ENCODE measurements at places on chromosomes 3 and 15.

DNA sequence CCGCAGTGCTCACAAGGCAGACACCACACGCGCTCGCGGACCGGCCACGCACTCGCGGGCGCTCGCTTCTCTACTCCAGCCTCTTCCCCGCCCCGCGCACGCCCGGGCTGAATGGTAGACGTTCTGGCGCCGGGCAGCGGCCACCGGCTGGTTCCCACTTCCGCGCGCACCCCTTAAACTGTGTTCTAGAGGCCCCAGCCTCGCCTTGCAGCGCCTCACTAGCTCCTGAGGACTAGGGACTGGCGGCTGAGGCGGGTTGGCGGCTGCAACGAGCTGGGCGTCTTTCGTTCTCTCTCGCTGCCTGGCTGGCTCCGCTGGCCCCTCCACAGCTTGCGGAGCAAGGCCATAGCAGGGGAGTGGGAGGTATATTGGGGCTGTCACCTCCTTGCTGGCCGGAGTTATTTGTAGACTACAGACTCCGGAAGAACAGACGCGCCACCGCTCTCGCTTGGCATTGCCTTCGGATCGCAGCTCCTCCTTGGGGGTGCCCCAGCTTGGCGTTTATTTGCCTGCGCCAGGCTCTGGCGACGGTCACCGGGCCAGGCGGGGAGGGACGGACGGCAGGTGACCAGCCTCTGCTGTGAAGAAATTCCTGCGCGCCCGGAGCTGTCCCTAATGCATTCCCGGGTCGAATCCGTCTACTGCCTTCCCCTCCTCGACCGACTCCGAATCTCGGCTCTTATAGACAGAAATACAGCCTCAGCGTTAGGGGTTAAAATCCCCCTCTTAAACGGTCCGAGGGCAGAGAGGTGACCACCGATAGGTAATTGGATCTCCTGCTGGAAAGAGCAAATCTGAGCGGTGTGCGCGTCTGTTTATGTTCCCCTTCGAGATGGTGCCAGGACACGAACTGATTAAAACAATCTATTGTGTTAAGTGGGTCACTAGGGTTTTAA, 1.3 kb downstream of the GREM1 start:
- no peak for DNase-seq

DNA sequence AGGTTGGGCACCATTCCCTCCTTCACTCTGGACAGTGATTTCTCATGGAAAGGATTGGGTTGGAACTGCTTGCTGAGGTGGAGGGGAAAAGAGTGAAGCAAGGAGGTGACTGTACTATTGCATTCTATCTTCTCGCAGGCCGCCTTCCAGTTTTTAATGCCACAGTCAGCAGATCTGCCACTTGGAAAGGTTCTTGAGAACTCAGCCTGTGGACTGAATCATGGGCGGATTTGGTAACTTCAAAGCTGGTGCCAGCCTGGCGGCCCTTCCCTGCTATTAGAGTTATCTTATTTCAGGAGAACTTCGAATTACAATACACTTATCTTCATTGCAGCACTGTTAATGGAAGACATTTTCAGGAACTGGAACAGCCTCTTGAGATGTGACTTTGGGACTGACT, 23.1 kb upstream of the SLC28A2 start:
- DNase-seq, result no peak

DNA sequence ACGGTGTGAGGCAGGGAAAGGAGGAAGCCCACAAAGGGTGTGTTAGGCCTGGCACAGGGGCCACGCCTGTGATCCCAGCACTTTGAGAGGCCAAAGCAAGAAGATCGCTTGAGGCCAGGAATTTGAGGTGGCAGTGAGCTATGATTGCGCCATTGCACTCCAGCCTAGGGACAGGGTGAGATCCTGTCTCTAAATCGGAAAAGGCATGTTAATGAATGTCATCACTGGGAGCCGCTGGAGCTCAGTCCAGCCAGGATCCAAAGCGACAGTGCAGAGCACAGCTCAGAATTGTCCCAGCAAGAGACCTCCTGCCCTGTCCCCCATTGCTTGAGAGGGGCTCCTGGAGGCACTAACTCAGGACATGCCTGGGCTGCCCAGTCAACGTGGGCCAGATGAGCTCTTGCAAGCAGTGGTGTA, 15.0 kb upstream of the FBLN2 start:
- DNase-seq, result no peak

DNA sequence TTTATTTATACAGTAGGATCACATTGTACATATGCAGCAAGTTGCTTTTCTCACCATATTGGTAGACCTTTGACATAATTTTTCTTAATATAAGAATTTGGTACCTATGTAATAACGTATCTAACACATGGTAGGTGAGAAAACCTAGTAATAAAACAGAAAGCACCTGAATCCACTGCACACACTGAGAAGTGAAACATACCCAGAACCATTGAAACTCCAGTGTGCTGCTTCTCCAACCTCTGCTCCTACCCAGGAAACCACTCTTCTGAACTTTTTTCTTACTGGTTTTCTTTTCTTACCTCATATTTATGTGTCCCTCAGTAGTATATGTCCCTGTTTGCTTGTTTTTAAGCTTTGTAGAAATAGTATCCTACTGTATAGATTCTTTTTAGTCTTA, 293.0 kb downstream of the UBE2E2 start:
- DNase-seq, result no peak

- no peak for DNase-seq
Observed at GRCh38 chr3:35498506-35499210, 140.7 kb upstream of the ARPP21 start.

DNA sequence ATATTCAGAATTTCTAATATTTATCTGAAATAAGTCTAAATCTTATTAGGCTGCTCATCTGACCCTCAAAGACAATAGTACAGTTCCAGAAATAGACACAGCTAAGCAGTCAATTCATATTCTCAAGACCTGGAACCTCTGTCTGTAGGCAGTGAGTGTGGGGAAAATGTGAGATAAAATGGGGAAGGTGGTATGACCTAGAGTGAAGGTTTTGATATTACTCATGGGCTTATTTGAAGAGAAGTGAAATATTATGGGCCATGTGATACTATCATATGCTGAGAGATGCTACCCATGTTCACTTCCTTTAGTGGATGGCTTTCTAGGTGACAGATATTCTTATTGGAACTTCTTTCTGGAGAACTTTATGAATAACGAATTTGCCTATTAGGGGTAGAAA, 33.5 kb downstream of the TGFBR2 start:
- no peak for DNase-seq

DNA sequence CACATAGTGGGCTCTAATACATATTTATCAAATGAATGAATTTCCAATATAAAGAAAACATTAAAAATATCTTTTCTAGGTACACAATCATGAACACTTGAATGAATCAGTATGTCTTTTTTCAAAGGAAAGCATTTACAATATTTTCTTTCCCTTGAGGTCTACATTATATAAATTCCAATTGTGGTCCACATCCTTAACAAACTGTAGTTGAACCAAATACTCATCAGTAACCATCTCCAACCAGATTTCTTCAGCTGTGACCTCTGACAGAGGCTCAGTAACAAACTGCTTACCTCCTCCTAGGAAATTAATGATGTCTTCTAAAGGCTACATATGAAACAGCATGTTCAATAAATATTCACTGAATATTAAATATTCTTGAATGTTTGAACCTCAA, 58.8 kb downstream of the CFAP20DC start:
- DNase-seq, result no peak

DNA sequence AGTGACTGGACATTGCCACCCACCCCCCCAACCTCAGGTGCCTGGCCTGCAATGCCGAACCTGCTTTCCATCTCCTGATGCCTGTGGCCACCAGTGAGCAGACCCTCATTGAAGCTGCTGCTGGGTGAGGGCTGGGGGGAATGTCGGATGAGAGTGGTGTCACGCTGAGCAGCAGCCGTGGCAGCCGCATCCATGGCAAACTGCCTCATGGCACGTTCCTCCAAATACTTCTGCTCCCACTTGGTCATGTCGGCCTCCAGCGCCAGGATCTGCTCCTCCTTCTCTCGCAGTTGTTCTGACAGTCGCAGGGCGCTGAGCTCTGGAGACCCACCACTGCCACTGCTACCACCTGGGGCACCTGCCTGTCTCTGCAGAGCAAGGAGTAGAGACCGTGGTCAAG, 14.2 kb downstream of the AMOTL2 start:
- DNase-seq, result no peak

DNA sequence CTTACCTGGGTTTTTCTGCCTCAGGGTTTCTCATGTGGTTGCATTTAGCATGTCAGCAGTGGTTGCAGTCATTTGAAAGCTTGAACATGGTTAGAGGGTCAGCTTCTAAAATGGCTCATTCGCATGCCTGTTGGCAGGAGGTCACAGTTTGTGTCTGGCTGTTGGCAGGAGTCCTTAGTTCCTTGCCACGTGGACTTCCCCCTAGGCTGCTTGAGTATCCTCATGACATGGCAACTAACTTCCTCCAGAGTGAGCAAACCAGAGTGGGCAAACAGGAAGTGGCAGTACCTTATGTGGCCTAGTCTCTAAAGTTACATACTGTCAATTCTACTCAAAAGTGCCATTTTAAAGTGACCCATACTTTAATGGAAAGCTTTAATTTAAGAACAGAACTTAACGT, 3.4 kb upstream of the UNC13C start:
- DNase-seq, result no peak

DNA sequence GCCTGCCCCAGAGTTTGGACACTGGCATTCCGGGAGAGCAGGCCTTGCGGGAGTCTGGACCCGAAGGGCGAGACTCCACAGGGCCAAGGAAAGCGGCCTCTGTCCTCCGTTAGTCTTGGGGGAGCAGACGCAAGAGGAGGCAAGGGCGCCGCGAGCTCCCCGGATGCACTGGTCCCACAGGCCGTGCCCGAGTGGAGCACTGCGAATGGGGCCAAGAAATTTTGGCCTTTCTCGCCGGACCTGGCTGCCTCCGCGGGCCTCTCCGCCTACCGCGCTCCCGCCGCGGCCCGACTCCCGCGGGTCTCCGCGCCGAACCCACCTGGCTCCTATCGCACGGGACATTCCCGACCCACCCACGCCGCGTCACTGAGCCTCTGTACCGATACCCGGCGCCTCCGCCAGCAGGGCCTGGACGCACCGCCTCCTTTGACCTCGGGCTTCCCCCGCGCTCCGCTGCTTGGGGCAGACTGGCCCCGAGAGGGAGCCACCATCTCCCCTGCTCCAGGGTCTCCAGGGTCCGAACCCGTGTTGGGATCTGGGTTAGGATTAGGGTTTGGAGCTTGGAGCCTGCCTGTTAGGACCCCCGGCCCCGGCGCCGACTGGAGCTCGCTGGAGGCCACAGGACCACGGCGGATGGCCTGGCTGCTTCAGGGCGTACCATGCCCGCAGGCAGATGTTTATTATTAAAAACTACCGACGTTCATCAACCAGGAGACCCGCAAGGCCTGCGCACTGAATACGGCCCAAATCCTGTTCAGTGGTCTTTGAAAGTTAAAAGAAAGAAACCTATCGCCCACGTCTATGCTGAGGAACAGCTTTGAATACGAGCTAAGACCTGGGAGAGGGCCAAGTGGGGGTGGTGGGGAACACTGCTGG, 11.7 kb downstream of the SHOX2 start:
- DNase-seq, result no peak

DNA sequence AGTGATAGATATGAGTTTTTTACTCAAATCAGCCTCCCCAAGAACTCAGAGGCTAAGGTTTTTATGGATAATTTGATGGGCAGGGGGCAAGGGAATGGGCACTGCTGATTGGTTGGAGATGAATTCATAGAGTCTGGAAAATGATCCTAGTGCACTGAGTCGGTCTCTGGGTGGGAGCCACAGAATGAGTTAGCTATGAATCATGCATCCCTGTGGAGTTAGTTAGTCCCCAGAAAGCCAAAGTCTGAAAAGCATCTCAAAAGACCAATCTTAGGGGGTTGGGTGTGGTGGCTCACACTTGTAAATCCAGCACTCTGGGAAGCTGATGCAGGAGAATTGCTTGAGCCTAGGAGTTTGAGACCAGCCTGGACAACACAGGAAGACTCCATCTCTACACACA, 516.1 kb downstream of the AGBL1 start:
- no peak for DNase-seq

DNA sequence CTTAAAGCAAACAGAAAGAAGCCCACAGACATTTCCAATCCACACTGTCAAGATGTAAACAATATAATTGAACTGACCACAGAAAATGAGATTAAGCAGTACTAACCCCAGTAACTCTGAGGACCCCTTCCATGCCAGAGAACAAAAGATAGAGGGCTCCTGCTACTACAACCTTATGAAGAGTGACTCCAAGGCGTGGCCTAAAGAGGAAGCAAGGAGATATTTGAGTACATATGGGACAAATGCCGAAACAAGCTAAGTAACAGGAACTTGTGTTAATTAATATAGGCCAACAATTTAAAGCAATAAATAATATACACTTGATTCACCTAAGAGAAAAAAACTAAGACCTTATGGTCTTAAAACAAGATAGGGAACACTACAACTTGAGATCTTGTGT, 25.0 kb upstream of the VPS39 start:
- no peak for DNase-seq

DNA sequence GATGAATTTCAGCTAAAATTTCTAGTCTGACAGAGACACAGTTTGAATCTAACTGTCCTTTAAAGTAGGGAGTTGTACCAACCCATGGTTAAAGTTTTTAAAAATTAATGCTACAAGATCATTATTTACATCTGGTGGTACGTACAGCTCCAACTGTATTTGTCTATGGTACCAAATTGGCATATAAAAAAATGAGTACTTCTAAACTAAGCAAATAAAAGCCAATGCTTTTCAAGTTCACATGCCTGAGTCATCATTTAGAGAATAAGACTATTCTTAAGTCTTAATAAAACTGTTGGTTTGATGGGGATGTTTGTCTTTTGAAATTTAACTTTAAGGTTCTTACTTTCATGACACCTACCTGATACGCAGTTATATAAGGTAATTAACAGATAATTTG, 21.0 kb upstream of the IFT57 start:
- DNase-seq, result no peak

GRCh38 chr3:173796890-173797289, 399.3 kb downstream of the NLGN1 start:
- no peak for DNase-seq

GRCh38 chr3:99356696-99357095, 281.7 kb upstream of the COL8A1 start:
- no peak for DNase-seq

GRCh38 chr3:176431991-176432390, 765.3 kb downstream of the TBL1XR1 start:
- no peak for DNase-seq

GRCh38 chr3:115204475-115204874, 57.4 kb upstream of the ZBTB20 start:
- DNase-seq, result no peak

GRCh38 chr3:72164635-72164978, 379.7 kb upstream of the PROK2 start:
- DNase-seq, result no peak

- peak; percentile 11 for DNase-seq
Observed at GRCh38 chr3:29144807-29145206, 136.1 kb upstream of the RBMS3 start.

- DNase-seq, result no peak
Observed at GRCh38 chr3:10961921-10962320, 30.6 kb upstream of the SLC6A1 start.

- no peak for DNase-seq
Observed at GRCh38 chr15:31130576-31131237, 29.2 kb upstream of the TRPM1 start.

DNA sequence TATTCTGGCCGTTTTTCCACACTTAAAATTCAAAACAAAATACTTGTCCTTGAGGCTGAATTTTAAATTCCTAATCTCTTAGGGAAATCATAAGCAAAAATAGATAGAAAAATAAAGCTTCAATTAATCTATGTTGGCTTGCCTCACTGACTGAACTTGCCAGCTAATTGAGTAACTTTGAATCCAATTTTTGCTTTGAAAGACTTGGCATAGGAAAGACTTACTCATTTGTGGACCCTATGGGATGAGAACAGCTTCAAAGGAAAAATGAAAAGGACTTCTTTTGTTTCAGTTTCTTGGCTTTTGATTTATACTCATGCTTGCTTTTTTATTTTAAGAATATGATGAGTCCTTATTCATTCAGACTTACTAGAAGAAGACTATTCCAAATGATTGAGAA, 370.7 kb upstream of the RARB start:
- DNase-seq, result no peak

Data from NCI-H526 treated with DMSO at 0.1 percent for 48 hours (cell line).